ENCODE measurements at places on chromosomes 5 and 9.

- no peak for DNase-seq
Observed at GRCh38 chr9:131020388-131020787, 11.4 kb downstream of the LAMC3 start.

GRCh38 chr5:1138445-1139245 is 26.8 kb upstream of the SLC12A7 start:
- no peak for DNase-seq

DNA sequence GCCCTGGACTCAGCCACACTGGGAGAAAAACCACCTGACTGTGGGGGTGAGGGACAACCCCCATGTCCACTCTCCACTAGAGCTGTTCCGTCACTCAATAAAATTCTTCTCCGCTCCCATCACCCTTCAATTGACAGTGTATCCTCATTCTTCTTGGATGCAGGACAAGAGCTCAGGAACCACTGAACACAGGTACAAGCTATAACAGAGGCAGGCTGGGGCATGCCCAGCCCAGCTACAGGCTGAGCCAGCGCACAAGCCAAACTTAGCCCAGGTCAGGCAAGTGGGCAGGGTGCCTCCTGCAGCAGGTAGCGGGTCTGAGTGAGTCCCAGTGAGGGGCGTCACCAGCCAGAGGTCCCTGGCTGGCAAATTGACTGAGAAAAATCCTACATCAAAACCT is 183.4 kb downstream of the HINT1 start:
- no peak for DNase-seq

- no peak for DNase-seq
Observed at GRCh38 chr9:37555786-37556185, 20.4 kb downstream of the FBXO10 start.

DNA sequence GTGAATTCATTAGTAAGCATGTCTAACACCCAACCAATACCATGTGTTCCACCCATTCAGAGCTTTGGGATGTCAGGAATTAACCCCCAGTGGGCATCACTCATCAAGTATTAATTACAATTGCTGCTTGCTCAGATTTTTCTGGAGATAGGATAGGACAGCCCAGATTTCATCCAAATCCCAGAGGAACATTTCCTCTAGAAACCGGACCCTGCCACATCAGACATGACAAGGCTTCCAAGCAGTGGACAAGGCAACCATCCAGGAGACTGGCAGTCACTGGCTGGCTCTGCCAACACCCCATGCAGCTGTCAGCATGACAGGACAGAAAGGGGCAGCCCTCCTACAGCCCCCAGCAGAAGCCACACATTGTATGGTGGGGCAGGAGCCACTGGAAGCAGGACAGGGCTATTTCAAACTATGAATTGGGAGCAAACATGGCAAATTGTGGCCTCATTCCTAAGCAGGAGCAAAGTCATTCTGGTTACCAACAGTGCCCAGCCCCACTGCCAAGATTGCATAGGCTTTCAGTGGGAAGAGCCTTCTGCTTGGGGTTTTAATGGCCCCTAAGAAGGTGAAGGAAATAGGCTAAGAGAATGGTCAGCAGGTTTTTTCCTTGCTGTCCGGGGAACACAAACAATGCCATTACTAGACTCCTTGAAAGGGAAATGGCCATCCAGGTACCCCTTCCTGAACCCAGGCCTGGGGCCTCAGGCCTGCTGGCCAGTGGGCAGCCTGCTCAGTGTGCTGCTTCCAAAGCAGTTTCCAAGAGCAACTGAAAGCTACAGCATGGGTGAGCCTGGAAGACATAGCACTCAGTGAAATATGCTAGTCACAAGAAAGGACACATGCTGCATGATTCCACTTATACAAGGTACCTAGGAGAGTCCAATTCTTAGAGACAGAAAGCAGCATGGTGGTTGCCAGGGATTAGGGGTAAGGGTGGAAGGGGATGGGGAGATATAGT is 294.7 kb upstream of the SLC30A5 start:
- DNase-seq = no peak

DNA sequence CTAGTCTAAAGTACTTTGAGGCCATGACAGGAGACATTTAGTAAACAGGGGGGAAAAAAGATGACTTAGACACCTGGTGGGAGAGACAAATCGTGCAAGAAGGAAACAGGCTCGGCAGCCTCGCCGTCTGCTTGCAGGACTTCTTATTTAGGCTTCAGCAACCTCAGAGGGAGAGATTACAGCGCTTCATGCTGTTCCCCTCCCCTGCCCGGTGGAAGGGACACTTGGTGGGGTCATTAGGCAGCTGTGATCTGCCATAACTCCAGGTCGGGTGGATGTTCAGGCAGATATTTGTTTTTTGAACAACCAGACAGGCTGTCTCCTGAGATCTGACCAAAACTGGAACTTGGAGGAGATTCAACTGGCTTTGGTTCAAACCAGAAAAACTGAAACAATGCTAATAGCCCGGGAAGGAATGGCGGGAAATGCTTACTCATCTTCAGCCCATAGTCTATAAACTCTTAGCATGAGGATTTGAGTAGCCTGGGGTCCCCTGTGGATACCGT is 38.1 kb upstream of the CD180 start:
- DNase-seq = no peak

DNA sequence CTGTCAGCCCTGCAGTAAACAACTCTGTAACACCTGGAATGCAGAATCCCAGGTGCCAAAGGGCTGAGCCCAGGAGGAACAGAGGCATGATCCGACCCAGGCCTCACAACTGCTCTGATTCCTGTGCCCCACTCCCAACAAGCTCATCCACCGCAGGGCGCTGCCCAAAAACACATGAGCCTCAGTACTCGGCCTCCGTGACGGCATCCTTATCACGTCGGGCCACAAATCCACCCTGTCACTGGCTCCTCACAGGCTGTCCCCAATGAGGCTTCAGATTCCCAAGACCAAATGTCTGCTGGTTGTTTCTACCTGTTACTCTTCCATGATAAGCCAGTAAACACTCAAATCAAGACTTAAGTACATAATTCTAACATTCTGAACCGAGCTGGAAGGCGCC is 15.2 kb downstream of the QSOX2 start:
- no peak for DNase-seq

- no peak for DNase-seq
Observed at GRCh38 chr9:134693011-134693410, 51.4 kb downstream of the COL5A1 start.

DNA sequence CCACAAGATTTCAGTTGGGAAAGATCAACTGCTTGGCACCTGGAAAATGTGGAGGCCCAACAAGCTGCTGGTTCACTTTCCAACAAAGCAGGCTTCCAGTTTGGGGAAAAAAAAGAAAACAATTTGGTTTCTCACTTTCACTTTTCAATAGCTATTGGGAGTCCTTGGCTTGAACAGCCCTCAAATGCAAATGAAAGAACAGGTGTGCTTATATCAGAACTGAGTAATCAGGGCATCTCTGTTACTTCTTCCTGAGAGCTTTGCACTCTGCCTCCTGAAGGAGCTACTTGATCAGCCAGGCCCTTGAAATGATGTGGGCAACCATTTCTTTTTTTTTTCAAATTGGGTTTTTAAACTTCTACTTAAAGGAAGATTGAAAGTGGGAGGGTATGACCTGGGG is 73.5 kb downstream of the MFAP3 start:
- no peak for DNase-seq

- DNase-seq = no peak
Observed at GRCh38 chr5:1923766-1924165, 41.0 kb upstream of the IRX4 start.

DNA sequence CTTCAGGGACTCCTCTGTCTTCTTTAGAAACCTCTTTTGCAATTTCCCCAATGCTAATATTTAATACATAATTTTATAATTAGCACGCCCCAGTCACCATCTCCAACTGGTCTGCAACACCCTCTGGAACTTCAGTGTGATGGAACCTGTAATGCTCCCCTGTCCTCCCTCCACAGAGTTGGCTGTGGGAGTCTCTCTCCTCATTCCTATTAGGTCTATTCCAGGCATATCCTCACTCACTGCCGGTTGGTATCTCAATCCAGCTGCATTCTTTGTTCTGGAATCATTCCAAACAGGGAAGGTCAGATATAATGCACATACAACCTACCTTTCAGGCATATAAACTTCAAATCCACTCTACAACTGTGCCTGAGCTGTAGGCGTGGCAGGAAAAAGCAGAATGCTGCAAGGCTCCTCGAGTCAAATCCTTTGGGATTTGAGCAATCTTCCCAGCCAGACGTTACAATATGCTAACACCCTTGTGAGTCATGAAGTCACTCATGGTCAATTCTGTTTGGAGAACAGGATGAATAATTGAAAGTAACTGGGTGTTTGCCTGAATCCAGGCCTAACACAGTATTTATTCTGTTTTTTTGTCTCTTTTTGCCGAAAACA is 293.8 kb downstream of the CWC27 start:
- DNase-seq = no peak

DNA sequence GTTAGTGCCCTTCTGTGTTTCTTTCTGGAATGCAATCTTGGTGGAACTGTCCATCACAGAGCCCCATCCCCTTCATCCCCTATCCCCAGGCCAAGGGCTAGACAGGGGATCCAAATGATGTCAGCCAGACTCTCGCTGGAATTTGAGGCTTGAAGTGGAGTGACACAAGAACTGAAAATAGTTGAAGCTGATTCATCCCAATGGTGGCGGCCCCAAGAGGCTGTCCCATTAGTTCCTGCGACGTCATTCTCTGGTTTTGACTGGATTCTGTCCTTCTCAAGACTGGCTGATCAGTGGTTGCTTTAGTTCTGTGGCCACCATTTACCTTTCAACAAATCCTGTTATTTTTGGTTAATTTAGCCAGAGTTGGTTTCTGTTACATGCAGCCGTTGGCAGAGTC is 59.9 kb downstream of the SUB1 start:
- DNase-seq = no peak

DNA sequence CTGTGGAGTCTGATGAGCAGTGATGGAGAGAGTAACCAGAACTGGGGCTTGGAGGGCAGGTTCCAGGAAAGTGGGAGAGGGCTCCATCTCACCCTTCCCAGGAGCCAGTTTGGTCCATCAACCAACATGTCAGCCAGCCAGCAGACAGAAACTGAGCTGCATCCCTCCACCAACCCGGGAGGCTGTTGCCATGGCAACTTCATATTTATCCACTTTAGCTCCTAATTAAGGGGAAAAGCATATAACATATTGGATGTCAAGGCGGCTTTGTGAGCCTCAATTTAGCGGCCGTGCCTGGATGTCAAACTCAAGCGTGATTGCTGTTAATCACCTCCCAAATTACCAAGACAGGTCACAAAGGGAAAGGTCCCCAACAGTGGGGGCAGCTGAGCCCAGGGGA is 81.5 kb upstream of the ARAP3 start:
- no peak for DNase-seq

DNA sequence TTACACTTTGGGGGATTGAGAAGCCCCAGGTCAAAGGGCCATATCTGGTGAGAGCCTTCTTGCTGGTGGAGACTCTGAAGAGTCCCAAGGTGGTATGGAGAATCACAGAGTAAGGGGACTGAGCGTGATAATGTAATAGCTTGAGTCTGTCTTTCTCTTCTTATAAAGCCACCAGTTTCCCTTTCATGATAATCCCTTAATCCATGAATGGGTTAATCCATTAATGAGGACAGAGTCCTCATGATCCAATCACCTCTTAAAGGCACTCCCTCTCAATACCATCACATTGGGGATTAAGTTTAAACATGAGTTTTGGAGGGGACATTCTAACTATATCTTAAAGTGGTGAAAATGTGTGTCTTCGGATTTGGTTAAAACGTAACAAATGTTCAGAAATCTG is 21.5 kb downstream of the WDR36 start:
- DNase-seq = no peak
